Activated CD4-positive, alpha-beta T cell treated with anti-CD3 and anti-CD28 coated beads, Interleukin-2, Interleukin-6, amounts not matched to agents 100 ng/mL and 50 ng/mL, durations not matched to agents 16 hours and 8 hours (primary cell): ENCODE measurements at places on chromosomes 12 and 14.

GRCh38 chr14:92531106-92531873 is 17.7 kb downstream of the RIN3 start:
- peak; percentile 55 for DNase-seq

DNA sequence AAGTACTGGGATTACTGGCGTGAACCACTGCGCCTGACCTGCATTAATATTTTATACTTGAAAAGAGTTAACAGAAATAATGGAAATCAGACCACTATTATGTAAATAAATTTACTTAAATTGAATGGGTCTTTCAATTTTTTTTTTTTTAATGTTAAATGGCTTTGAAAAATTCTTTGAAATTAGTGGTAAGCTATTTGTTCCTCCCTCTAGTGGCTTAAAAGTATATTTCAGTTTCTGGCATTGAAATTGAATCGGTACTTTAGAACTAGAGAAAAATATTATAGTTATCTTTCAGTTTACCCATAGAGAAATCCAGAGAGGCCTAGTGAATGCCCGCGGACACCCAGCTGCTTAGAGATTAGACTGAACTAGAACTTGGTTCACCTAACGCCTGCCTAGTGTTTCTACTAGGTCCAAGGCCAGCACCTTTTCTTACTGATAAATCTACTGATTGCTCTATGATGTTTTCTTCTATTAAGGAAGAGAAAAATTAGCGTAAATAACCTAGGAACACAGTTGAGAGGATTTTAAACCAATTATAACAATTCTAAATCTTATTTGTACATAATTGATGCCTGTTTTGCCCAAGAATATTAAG is 106.5 kb downstream of the EML1 start:
- peak; percentile 19 for DNase-seq

- DNase-seq: no peak
These were observed 33.7 kb upstream of the PYGL start for GRCh38 chr14:50977863-50978528.

DNA sequence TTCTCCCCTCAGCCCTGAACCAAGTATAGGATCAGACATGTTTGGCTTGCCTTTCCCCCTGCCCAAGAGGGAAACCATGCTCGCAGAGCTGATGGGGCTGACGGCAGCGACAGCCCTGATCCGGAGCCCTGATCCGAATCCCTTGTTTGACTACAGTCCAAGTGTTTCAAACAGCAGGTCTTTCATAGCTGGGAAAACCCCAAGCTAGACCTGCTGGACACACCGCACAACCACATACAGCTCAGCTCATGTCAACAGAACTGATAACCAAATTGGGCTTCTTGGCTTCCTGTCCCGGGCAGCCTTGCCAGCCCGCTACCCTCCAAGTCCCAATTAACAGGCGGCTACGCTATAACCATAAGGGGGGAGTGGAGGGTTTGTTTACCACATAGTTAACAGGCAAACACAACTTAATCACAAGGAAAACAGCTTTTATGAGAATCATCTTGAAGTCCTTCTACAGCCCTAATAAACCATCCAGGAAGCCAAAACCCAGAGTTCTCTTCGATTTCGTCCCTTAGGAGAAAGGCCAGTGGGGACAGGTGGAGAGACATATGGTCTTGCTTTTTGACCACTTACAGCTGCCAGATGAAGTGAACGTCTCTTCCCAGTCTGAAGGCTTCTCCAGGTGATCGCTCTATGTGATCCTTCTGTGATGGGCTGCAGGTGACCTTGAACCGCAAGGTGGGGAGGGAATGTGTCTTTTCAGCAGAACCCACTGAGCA is 64.5 kb upstream of the MANSC4 start:
- no peak for DNase-seq

DNA sequence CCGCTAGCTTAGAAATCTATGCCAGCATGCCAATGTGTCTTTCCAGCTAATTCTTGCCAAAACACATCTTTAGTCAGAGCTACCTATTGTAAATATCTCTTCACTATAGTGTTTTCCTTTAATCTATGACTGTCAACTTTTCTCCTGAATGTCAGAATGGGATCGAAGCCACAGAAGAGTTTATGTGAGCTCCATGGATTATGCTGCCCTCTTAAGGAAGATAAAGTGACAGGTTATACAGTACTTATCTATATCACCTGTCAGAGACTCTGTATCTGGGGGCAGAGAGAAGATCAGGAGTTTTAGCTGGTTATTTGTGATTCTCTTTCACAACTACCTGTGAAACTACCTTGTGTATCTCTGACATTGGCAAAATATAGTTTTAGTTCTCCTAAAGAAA is 204.3 kb upstream of the SEL1L start:
- DNase-seq: no peak

GRCh38 chr12:2323532-2324255 is 270.9 kb downstream of the CACNA1C start:
- no peak for DNase-seq

DNA sequence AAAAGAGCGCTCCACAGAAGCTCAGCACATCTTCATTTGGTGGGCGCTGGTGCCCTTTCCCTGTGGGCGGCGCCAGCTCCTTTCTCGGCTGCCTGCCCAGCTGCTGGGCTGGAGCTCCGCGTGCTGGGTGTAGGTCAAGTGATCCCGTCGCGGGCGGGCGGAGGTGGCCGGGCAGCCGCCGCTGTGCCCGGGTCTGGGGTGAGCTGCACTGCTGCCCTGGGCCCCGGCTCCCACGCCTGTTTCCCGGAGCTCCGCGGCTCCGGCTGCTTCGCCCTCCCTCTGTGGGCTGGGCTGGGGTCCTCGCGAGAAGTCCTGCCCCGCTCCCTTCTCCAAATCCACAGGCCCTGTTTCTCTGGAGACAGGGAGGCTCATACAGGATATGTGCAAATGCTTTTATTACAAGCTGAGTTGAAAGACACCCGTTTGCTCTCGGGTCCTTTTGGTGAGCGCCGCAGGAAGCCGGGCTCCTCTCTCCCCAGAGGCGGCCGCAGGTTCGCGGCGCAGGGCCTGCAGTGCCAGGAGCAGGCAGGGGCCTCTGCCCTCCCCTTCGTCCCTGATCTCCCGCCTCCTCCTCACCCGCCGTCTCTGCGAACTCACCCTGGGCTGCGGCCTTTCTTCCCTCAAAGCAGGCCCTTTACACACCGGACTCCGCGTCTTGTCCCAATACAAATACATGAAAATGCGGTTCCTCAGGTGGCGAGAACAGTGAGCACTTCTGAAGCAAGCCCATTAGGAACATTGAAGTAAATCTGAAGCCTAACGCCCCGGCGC is 67.8 kb upstream of the CAPRIN2 start:
- peak; percentile 42 for DNase-seq

GRCh38 chr14:88584451-88584850 is 21.6 kb downstream of the ZC3H14 start:
- no peak for DNase-seq

- no peak for DNase-seq
These were observed 94.3 kb downstream of the FUT8 start for GRCh38 chr14:65506801-65507200.

DNA sequence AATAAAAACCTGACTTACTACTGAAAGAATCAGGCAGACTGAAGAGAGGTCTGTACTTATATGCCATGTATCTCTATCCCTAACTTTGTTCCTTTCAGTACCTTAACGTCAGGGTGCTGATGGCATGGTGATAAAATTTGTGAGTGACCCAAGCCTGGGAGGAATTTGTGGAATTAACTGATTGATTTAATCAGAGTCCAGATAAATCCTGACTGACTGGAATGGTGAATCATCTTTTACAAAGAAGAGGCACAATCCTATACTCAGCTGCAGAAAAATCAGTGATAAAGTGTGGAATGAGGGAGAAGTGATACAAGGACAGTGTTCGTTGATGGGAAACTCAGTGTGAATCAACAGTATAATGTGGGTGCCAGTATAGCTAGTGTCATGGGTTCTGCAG is 3.7 kb downstream of the TDG start:
- DNase-seq: no peak

- DNase-seq: no peak
These were observed 120.2 kb downstream of the MON2 start for GRCh38 chr12:62586850-62587249.

DNA sequence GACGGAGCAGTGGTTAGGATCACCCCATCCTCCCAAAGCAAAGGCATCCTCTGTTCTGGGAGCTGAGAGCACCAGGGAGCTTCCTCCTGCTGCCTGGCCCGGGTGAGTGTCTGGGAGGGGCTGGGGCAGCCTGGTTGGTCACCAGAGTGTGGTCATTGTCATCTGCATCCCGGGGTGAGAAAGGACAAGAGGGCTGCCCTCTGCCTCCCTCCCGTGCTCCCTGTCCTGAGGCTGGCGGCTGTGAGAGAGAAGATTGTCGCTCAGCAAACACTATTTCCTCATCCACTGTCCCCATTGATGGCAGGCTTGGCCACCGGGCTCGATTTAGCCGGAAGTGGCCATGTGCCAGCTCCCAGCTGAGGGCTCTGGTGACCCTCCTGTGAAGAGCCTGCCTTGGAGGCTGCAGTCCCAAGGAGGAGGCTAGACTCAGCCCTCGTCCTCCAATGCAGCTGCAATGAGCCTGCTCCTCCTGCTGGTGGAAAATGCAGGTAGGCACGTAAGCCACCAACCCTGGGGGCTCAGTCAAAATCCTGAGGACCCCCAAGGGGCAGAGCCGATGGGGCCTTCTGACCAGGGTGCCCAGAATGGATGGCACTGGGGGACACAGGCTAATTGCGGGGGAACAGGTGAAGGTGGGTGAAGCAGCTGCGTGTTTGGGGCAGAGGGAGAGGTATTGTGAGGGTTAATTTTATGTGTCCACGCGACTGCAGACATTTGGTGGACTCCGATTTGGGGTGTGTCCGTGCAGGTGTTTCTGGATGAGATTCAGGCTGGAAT is 155.7 kb downstream of the KIF26A start:
- no peak for DNase-seq

- DNase-seq: peak; percentile 65
These were observed 39.2 kb downstream of the EFCAB11 start for GRCh38 chr14:89915114-89915878.

DNA sequence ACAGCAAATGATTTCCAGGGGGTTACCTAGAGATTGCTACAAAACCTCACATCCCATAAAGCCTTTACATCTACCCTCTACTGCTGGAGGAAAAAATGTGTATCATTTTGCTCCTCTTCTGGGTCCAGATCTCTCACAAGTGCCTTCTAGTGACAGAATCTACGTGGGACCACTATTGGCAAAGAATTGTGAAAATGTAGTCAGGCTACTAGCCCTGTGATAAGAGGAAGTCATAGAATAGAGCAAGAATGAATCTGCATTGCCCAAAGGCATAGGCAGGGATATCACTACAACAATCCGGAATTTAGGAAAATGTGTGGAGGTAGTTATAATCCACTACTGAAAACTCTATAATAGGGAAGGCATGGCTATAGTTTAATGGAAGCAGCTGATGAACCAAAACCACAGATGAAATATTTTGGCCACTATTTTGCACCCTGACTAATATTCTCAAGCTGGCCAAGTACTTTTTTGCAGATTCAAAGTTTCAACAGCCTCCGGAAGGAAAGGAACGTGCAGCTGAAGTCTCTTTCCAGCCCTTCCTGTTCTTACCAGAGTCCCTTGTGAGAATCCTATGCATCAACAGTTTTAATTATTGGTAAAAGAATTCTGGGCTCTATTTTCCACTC is 176.8 kb downstream of the PHLDA1 start:
- no peak for DNase-seq

DNA sequence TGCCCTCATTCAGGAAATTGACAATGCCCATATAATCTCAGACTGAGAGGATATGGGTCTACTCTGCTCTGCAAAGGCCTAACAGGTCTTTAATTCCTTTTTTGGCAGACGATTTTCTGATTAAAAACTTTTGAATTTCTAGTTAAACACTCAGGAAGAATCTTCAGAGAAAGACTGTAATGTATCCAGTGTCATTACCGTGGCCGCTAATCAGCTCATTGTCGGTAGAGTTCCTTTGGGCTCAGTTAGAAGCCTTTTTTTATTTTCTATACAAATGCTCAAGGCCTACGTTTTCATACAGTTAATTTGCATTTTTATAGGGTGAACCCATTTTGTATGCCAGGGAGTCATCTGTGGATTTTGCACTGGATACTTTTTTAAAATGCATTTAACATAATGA is 549.9 kb downstream of the RPS29 start:
- no peak for DNase-seq

DNA sequence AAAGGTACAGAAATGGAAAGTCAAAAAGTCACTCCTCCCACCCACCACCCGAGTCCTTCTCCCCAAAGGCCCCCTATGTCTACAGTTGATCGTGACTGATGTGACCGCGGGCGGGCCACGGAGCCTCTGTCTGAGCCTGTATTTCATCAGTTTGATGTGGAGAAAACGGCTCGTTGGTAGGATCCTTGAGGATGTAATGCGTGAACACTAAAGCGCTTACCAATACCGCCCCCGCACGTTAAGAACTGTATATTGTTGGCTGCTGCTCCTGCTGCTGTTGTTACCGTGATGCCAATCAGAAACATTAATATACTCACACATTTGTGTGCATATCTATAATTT is 24.6 kb upstream of the UBC start:
- DNase-seq: no peak

GRCh38 chr12:131785763-131786330 is 42.3 kb upstream of the MMP17 start:
- DNase-seq: no peak

DNA sequence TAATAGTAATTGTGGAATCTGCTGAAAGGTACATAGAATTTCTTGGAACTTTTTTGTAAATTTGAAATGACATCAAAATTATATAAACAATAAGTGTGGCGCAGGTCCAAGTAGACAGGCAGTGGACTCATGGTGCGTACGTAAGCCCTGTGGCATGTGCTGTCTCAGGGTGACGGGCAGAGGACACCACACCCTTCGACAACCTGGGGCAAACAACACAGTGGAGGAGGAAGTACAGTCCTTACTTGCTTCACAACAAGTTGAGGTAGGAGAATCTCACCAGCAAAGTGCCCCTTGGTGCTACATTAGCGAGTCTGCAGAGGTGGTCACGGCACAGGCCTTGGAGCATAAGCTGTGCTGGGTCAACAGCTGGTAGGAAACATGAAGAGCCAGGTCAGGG is 180.9 kb downstream of the AEBP2 start:
- no peak for DNase-seq

DNA sequence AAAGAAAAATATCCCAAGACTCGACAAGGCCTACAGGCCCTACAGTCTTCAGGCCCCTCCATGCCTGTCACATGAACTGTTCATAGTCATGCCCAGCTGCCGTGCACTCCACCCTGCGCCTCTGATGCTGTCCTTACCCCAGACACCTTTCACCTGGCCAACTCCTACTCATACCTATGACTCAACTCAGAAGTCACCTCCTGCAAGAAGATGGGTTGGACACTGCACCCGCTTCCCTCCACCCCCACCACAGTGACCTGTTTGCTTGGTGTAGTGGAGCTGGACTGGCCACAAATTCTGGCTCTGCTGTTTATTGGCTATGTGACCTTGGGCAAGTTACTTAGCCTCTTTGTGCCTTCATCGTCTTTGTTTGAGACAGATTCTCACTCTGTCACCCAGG is 56.2 kb downstream of the PHETA1 start:
- DNase-seq: no peak
